Occipital lobe (tissue), 3 donors: ENCODE measurements at places on chromosomes 5 and 9. TPM values are rescaled to one million over a fixed set of nuclear protein-coding genes. Genes with fewer than 3 reads are reported as not detected.

The REEP2 gene
- total RNA-seq, result 71.0 TPM

The SCGB3A1 gene
- not detected for total RNA-seq

The SPATA31E1 gene
- not detected for total RNA-seq

The HTR4 gene
- total RNA-seq, result 0.16 TPM

The SLC9A3 gene
- total RNA-seq, result 1.4 TPM

The C1QTNF2 gene
- 3.1 TPM for total RNA-seq

The SARDH gene
- total RNA-seq, result 2.5 TPM

The F12 gene
- 3.9 TPM for total RNA-seq

- DNase-seq, result no peak
Observed at GRCh38 chr9:21969951-21970799, 24.0 kb downstream of the CDKN2A start.

- no peak for DNase-seq
Observed at GRCh38 chr5:14762549-14763216, 98.2 kb downstream of the OTULIN start.

DNA sequence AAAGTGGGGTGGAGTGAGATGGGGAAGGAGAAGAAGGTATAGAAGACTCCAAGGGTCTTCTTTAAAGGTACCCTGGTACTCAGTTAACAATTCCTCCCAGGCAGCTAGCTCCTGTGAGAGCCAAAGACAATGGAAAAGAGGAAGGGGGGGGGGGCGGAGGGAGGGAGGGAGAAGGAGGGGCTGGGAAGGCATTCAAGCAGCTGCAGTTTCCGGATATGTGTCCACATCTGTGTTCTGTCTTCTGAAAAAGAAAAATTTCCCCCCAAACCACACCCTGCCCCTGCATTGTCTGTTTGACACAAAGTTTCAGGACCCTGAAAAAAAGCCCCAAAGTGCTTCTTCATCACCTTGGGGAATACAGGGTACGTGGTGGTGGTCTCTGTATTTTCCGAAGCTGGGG lies 11.1 kb downstream of the SPRY4 start:
- DNase-seq, result no peak

GRCh38 chr5:160773646-160774410 lies 78.2 kb downstream of the ATP10B start:
- no peak for DNase-seq

DNA sequence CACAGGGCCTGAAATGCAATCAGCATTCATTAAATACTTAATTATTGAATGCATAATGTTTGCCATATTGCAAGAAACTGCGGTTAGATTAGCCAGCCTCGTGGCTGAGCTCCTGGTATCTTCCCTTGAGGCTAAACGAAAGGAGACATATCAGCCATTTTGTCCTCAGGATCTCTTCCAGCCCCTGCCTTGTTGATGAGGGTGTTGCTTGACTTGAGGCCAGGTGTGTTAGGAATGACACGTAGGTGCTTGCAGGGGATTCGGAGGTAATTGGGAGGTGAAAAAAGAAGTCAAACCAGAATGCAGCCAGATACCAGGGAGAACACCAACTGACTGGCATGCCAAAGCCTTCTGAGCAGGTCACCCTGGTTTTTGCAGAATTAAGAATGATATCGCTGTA lies 12.5 kb downstream of the SH3RF2 start:
- DNase-seq, result no peak

- DNase-seq, result no peak
Observed at GRCh38 chr9:16417161-16417560, 453.3 kb downstream of the BNC2 start.

- no peak for DNase-seq
Observed at GRCh38 chr9:92947268-92948037, at the start of gene FGD3. Gene FGD3 (plus strand): TSS chr9:92947523. CDS start chr9:92976257, 28,734 bp downstream.

DNA sequence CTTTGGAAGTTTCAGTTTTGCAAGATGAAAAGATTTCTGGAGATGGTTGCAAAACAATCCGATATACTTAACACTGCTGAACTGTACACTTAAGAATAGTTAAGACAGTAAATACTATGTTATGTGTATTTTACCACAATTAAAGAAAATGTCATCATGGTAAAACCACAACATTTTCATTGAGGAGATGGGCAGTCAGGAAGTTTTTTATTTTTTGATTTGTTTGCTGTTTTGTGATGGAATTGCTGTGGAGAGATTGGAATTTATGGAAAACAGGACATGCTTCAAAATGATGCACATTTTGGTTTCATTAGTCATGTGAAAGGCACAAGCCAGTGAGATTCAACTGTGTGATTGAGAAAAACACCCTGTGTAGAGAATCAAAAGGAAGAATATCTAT lies 90.5 kb upstream of the AGXT2 start:
- DNase-seq, result no peak

DNA sequence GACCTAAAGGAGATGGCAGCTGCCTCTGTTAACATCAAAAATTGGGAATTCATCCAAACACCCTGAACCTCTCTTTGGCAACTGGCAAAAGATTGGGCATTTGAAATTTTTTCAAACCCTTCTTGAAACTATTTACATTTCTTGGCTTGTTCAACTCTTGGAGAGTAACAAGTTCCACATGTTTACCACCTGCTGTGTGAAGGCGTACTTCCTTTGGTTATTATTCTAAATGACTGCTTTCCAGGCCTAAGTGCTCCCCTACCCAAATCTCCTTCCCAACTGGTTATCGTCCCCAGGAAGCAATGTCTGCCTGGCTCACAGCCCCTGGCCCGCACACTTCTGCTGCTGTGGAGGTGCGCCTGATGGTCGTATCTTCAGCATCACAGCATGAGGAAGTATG lies 422.7 kb downstream of the DMAC1 start:
- DNase-seq, result no peak

DNA sequence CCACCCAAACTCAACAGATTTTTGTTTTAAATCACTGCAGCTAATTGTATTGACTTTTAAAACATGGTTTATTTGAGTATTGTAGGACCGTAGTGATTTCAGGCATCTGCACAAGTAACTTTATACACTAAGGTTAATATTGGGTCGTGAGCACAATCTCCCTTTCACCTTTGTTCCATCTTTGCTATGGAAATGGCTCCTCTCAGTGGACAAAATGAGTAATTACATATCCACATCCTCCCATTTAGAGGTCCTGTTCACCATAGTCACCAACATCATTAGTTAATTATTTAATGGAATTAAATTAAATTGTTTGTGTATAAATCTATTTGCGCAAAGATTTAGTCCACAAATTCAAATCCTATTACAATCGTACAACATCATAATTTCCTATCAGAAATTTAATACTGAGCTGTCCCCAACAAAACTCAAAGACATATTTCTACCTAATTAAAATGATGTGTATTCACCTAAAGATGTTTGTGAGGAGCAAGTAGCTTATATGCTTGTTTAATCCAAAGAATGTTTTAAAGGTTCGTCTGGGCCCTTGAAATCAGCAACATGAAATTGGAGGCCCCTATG lies 173.0 kb upstream of the DAPK1 start:
- no peak for DNase-seq

DNA sequence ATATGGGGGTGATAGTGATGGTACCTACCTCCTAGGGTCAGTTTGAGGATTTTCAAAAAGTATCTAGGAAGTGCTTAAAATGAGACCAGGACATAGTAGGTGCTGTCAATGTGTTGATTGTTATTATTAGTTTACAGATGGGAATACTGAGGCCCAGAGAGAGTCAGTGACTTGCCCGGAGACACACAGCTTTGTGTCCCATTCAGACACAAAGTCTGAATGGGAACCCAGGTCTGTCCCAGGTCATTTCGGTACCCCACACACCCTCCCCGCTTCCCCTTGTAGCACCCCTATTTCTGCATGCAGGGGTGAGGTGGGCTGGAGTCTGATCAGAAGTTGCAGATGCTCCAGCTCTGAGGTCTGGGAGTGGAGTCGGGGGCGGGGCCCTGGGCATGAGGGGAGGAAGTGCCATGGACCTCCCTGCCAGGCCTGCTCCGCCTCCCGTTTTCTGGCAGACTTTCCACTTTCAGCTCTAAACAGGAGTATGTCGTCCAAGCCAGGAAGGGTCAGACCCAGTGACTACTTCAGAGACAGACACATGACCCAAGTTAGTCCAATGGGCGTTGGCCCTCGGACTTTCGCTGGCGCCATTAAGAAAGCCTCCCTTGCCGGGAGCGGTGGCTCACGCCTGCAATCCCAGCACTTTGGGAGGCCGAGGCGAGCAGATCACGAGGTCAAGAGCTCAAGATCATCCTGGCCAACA lies 3.2 kb upstream of the DBN1 start:
- DNase-seq, result no peak

- DNase-seq, result no peak
Observed at GRCh38 chr9:109414125-109414785, 83.9 kb downstream of the PTPN3 start.

GRCh38 chr5:107028938-107029337 lies 641.8 kb downstream of the EFNA5 start:
- DNase-seq, result no peak

GRCh38 chr5:168282120-168282519 lies 9.3 kb upstream of the WWC1 start:
- no peak for DNase-seq

GRCh38 chr9:93246111-93246510 lies 62.2 kb downstream of the WNK2 start:
- DNase-seq, result no peak

DNA sequence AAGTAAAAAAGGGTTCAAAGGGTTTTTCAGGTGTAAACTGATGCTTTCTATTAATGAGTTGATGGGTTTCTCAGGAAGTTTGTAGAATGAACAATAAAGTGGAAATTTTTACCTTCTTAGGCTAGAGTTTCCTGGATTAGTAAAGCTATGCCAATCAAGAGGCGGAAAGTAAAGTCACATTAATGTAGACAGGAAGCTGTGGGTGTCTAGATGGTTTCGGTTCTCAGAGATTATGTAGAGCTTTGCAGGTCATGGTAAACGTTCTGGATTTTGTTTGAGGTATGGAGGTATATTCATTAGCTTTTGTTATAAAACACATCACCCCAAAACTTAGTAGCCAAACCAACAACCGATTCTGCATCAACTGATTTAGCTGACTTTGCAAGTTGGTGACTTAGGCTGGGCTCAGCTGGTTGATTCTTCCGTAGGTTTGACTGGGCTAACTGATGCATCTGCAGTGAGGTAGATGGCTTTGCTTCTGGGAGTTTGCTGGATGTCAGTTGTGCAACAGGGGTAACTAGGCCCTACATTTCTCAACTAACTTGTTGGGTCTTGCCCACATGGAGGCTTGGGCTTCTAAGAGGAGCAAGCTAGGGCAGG lies 273.8 kb downstream of the MSX2 start:
- DNase-seq, result no peak

DNA sequence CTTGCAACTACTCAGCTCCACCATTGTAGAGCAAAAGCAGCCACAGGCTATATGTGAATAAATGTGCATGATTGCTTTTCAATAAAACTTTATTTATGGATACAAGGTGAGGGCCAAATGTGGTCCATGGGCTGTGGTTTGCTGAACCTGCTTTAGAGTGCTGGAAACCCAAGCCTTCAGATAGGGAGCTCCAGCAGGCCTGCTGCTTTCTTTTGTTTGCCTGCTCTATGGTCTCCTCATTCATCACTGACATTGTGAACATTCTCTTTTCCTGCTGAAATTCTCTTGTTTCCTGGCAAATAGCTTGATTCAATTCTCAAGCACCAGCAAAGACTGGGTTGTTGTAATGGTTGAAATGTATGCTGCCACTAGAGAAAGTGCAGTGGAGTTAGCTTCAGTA lies 26.0 kb downstream of the EGFLAM start:
- no peak for DNase-seq

GRCh38 chr5:17619354-17619753 lies 9.2 kb downstream of the TAF11L12 start:
- DNase-seq, result no peak

GRCh38 chr9:134372581-134373267 lies 46.5 kb downstream of the RXRA start:
- DNase-seq, result no peak

DNA sequence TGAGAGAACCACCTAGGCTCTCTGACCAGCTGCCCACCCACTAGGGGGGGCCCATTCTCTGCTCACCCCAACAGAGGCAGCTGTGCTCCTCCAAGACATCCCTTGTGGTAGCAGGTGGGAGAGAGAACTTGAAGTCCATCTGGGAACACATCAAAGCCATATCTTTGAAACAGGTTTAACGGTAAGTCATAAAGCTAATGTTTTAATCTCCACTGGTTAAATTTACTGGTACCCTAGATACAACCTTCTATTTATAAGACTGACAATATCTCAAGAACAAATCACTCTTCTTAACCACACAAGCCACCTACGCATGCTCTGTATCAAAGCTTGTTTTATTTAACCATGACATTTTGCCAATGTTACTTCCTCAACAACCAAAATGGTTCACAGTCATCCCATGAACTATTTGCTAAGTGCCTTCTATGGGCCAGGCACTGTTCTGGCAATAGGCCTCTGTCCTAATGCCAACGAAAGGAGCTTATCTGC lies 20.4 kb downstream of the AUH start:
- no peak for DNase-seq

DNA sequence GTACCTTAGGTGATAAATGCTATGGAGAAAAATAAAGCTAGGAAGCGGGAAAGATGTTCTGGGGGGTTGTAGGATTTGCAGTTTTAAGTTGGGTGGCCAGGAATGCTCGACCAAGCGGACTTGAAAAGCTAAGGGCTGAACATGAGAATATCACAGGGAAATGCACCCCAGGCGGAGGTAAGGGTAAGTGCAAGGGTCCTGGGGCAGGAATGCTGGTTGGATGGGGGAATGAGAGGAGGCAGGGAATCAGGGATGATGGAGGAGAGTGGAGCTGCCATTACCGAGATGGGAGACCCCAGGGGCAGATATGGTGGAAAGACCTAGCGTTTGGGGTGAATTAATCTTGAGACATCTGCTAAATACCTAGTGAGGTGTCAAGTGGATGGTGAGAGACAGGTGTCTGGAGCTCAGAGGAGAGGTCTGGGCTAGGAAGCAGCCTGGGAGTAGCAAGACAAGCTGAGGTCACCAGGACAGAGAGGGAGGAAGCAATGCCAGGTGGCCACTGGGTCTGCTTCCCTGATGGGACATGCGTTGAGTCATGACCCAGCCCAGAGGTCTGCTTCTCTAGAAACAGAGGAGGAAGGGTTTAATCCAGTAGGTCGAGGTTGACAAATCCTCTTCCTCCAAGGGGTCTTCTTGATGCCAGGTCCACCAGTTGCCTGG lies 77.7 kb upstream of the ASS1 start:
- no peak for DNase-seq

- DNase-seq, result no peak
Observed at GRCh38 chr9:83434254-83434653, 103.9 kb downstream of the FRMD3 start.

- no peak for DNase-seq
Observed at GRCh38 chr9:117374076-117374725, 40.7 kb downstream of the ASTN2 start.
